Thyroid gland (tissue), 4 donors: ENCODE measurements at places on chromosomes 7 and 10. TPM values are rescaled to one million over a fixed set of nuclear protein-coding genes. Genes with fewer than 3 reads are reported as not detected.

GRCh38 chr10:56881218-56881617 is 520.2 kb upstream of the ZWINT start:
- peak overlapping the region; percentile 55 for H3K27ac ChIP-seq
- H3K27me3 ChIP-seq = no peaks in the 10 kb centered on the region
- DNase-seq = no peak

DNA sequence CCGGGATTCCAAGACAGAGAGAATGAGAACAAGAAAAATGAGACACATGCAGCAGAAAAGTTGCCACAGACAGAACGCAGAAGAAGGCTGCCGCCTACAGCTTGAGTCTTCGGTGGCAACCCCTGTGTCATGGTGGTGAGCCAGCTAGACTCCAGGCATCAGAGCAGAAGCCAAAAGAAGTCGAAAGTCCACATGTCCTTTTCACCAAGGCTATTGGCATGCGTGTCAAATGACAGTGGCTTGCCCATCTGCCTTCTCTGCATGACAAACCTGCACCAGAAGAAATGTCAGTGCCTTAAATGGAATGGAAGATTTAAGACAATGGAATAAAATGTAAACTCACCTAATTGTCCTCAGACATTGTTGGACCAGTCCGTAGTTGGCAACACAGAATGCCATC is 93.9 kb upstream of the NPSR1 start:
- no peak for DNase-seq
- H3K27ac ChIP-seq = no peak overlapping the region
- H3K4me1 ChIP-seq = no peaks in the 10 kb centered on the region
- no peak overlapping the region for H3K4me3 ChIP-seq

DNA sequence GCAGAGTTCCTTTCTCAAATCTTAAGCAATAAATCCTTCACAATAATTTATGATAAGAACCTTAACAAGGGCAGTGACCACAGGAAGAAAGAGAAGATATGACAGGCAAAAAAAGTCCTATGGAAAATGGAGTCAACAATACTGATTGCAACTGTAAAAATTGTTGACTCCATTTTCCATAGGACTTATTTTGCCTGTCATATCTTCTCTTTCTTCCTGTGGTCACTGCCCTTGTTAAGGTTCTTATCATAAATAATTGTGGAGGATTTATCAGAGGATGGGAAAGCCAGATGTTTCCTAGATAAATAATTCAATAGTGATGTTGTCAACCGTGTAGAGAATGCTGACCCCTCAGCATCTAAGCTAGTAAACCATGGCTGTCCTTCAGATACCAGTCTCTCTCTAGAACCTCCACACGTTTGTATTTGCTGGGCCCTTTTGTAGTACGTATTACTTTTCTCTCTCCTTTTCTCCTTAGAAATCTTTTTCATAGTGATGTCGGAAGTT is 172.6 kb upstream of the BET1 start:
- no peak for DNase-seq
- no peaks in the 10 kb centered on the region for H3K36me3 ChIP-seq
- H3K4me3 ChIP-seq = no peak overlapping the region
- no peaks in the 10 kb centered on the region for H3K27me3 ChIP-seq
- H3K27ac ChIP-seq = no peak overlapping the region
- H3K4me1 ChIP-seq = no peaks in the 10 kb centered on the region

- H3K27ac ChIP-seq = no peak overlapping the region
- H3K36me3 ChIP-seq = no peaks in the 10 kb centered on the region
- H3K4me3 ChIP-seq = no peak overlapping the region
- DNase-seq = no peak
These were observed 24.4 kb upstream of the GIMAP2 start for GRCh38 chr7:150660939-150661613.

- no peaks in the 10 kb centered on the region for H3K4me1 ChIP-seq
- no peaks in the 10 kb centered on the region for H3K36me3 ChIP-seq
- H3K4me3 ChIP-seq = no peak overlapping the region
- no peak overlapping the region for H3K27ac ChIP-seq
- H3K27me3 ChIP-seq = no peaks in the 10 kb centered on the region
- DNase-seq = no peak
These were observed 1202.5 kb downstream of the DNAJB9 start for GRCh38 chr7:109772161-109772560.

WIPF3 gene
- total RNA-seq = 1.1 TPM

EPDR1 gene
- total RNA-seq = 105 TPM

SUN1 gene
- total RNA-seq = 146 TPM
